ENCODE measurements at places on chromosomes 2 and 18.

DNA sequence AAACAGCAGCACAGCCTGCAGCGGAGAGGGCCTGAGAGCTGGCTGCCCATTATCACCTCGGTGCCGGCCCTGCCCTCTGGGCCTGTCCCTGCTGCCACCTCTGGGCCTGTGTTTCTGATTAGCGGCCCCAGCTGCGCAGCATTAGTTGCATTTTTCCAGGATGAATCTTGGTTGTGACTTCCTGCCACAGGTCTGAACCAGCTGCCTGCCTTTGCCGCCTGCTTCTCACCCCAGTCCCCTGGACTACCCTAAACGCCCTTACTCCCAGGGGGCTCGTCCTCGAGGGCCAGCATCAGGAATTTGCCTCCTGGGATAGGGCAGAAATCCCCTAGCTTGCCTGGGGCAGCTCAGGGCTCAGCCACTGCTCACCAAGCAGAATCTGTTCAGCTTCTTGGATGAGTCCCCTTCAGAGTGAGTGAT is 342.8 kb downstream of the DYSF start:
- no peak for DNase-seq

DNA sequence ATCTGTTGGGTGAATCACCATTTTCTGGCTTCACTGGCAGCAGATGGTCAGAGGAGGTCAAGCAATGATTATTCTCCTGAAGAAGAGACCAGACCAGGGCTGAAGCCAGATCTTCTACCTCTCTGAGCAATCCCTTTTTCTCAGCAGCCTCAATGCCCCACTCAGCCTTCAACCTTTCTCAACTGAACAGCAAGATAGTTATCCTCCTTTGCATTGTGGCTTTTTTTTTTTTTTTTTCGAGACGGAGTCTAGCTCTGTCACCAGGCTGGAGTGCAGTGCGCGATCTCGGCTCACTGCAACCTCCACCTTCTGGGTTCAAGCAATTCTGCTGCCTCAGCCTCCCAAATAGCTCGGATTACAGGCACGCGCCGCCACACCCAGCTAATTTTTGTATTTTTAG is 50.5 kb downstream of the ZFP36L2 start:
- no peak for DNase-seq

- DNase-seq: no peak
Measured at GRCh38 chr2:105836840-105837692, 92.4 kb downstream of the NCK2 start.

GRCh38 chr2:240795916-240796510 is 24.0 kb downstream of the KIF1A start:
- DNase-seq: no peak

DNA sequence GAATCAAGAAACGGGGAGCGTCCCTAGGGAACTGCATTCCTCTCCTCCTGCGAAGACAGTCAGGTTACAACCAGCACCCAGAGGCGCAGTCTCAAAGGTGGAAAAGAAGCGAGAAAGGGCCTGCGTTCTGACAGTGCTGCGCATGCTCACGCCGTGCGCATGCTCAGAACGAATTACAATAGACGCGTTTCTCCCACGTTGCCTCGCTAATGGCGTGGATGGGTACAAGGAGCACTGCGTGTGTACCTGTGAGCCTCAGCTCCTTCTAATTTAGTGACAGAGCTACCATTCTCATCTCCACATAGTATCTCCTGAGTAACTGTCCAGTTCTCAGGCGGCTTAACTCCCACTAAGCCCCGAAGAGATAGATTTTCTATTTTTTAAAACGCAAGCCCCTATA is 448.8 kb downstream of the TXNL1 start:
- no peak for DNase-seq

DNA sequence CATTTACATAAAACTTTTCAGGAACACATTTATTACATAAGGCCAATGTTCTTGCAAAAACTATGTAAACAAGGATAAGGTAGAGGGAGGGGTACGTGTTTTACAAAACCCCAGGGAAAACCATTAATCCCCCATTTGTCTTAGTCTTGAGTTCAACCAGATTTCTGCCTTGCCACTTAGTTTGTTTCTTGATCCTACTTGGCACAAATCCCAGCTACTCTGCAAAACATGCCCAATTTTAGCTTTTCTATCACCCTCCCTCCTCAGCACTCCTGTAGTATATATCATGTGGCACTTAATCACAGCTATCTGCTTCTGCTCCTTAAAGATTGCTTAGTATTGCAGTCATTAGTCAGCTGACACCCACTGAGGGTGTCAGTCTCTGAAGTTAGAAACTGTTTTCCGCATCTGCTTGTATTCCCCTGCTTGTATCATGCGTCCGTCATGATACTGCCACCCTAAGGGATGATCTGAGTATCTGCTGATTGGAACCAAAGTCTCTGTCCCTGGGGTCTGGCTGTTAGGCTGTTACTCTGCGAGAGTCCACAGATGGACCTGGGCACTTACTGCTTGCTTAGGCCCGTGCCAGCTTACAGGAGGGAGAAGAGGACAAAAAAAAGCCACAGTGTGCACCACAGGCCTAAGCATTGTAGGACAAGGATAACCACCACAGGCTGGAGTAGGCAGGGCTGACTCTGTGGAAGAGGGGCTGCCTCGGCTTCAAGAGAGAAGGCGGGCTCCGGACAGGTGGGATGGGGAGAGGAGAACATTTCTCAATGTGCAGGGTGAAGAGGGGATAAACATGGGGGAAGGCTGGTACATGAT is 82.2 kb downstream of the EPAS1 start:
- DNase-seq: no peak

- no peak for DNase-seq
Measured at GRCh38 chr2:224379172-224379571, 22.7 kb downstream of the FAM124B start.

DNA sequence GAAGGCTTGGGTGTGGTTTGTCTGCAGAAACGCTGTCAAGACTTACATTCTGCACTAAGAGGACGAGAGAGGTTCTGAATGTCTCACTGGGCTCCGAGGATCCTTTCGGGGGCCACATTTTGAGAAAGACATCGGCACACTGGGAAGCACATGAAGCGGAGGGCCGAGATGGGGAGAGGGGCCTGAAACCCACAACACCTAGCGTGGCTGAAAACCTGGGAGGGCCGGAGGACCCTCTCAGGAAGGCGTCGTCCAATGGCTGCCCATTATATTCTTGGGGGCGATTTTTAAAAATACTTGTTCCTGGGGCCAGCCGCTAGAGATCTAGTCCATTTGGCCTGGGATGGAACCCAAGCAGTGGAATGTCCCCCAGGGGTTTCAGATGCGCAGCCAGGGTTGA is 229.6 kb downstream of the GBX2 start:
- DNase-seq: no peak

GRCh38 chr18:27473318-27473717 is 288.2 kb upstream of the CHST9 start:
- no peak for DNase-seq

GRCh38 chr2:47520302-47520630 is 117.3 kb downstream of the MSH2 start:
- peak; percentile 95 for DNase-seq

DNA sequence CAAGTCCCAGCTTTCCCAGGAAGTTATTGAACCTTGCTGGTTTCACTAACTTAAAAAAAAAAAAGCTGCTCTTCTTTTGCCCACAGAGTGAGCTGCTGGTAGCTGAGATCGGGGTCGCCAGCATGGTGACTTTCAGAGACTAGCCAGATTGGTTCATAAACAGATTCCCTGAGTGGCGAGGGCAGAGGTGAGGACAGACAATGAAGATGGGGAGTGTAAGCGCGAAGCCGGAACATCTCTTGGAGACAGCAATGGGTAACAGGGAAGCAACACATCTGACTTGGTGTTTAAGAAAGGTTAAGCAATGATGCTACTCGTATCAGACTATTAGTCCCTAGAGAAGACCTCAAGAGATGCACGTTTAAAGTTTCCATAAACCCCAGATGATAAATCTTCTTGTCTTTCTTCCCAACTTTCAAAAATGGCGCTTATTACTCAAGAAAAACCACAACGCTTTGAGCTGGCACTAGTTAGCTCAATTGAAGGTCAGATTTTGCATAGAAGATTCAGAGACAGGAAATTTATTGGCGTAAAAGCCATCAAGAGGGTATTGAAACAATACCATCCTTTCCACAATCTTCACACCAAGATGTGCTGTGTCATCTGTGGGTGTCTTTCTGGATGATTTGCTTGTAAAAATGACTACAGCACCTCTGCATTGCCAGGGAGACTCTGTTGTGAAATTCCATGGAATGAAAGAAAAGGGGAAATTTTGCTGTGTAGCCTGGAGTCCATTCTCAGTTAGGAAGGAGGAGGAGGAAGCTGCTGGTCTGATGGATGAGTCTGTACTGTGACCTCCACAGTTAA is 193.1 kb upstream of the CXCR4 start:
- DNase-seq: no peak

DNA sequence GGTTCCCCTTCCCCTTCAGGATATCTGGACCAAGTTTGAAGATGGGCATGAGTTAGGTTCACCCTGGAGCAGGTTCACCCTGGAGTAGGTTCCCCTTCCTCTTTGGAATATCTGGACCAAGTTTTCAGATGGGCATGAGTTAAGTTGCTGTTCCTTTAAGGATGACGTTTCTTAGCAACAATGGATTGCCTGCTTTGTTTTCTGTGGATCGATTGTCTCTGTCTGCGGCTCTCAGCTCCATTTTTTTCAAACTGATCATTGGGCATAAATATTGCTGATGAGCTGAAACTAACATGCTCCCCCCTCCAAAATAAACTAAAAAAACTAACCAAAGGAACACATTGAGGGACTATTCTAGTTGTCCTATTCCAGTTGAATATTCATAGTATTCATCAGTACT is 149.5 kb downstream of the SPP2 start:
- no peak for DNase-seq

DNA sequence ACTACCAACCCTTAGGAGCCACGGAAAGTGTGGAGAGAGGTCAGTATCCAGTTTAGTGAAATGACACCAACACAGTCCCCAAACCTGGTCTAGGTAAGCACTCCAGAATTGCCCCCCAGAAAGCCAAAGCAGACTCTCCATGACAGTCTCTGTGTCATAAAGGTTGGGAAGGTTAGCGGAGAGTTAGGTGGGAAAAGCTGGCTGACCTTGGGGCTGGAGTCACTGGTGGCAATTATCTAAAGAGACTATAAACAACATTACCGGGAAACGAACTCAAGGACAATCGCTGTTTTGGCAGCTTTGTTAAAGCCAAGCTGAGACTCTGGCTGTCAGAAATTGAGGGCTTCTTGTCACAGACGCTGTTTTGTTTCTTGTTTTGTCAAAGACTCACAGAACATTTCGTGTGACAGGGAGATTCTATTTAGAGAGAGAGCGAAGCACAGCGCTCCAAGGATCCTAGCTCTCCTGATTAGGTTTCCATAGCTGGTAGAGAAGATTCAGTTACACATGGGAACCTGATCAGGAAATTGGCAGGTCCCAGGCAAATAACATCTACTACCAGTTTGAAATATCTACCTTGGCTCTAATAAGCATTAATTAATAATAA is 111.3 kb downstream of the LNPK start:
- DNase-seq: no peak

GRCh38 chr2:23536326-23536725 is 151.3 kb downstream of the KLHL29 start:
- DNase-seq: no peak

GRCh38 chr2:61125123-61125710 is 36.8 kb upstream of the C2orf74 start:
- no peak for DNase-seq

DNA sequence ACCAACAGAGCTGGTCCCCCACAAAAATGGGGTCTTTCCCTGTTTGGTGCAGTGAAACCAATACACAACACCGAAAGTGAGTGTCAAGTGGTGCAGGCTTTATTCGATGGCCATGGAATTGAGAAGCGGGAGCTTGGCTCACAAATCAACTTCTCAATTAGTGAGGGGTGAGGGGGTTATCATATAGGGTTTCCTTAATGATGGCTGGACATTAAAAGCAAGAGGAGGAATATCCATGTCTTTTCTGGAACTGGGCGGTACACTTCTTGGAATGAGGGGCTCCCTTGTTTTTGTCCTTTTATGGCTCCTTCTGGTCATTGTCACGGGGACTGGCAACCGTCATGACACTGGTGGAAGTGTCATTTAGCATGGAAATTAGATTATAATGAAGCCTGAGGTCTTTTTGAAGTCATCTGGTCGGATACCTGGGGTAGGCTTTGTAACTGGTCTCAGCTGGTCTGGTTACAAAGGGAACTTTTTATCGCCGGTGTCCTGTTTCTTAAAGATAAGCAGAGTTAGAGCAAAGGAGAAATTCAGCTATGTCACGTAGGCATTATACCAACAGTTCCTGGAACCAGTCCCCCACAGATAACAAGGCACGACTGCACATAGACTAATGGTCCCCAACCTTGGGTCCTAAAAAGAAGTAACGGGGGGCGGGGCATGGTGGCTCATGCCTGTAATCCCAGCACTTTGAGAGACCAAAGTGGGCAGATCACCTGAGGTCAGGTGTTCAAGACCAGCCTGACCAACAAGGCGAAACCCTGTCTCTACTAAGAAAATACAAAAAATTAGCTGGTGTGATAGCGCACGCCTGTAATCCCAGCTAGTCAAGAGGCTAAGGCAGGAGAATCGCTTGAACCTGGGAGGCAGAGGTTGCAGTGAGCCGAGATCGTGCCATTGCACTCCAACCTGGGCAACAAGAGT is 93.5 kb upstream of the NDUFV2 start:
- DNase-seq: no peak

DNA sequence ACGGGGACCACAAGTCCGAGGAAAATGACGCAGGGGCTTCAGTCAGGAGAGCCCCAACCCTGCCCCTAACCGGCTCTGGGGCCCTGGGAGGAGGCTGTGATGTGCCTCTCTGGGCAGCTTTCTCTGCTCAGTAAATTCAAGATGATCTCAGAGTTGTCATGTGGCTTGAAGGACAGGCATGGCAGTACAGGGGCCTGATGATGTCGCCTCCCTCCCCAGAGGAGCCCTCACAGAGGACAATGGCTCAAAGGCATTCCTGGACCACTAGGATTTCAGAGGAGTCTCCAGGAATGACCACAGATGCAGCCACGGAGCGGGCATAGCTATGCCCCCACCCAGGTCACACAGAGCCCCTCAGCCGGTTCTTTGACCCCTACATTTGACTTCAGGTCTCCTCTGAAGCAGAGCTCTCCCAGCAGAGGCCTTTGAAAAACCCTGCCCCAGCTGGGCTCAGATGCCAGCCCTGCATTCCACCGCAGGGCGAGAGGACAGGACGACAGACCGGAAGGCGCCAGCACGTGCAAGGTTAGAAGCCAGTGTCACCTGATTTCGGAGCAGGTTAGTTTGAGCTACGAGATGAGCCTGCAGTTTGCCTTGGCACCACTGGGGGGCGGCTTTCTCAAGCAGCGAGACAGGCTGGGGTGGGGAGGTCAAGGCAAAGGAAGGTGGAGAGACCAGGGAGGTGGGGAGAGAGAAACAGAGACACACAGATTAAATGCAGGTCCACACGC is 39.2 kb downstream of the BIN1 start:
- DNase-seq: no peak
